Effector memory CD8-positive, alpha-beta T cell (primary cell): ENCODE measurements at places on chromosomes 2 and 18.

GRCh38 chr2:110173523-110173922, 31.3 kb downstream of the NPHP1 start:
- H3K27ac ChIP-seq: no peak overlapping the region
- DNase-seq: no peak
- peaks cover 3% of the 10 kb centered on the region for H3K4me1 ChIP-seq
- peaks cover 23% of the 10 kb centered on the region for H3K27me3 ChIP-seq
- no peak overlapping the region for H3K4me3 ChIP-seq

- H3K27ac ChIP-seq: no peak overlapping the region
- no peaks in the 10 kb centered on the region for H3K4me1 ChIP-seq
- H3K4me3 ChIP-seq: no peak overlapping the region
- H3K36me3 ChIP-seq: no peaks in the 10 kb centered on the region
- H3K27me3 ChIP-seq: no peaks in the 10 kb centered on the region
Observed at GRCh38 chr2:217105733-217106649, 246.1 kb upstream of the TNP1 start.

- H3K27me3 ChIP-seq: peaks cover 39% of the 10 kb centered on the region
- peaks cover 24% of the 10 kb centered on the region for H3K4me1 ChIP-seq
- peak overlapping the region; percentile 22 for H3K4me3 ChIP-seq
- H3K36me3 ChIP-seq: no peaks in the 10 kb centered on the region
Observed at GRCh38 chr2:12044857-12045256, 298.4 kb downstream of the LPIN1 start.

GRCh38 chr2:233060501-233060979, 398 bp downstream of the INPP5D start:
- no peaks in the 10 kb centered on the region for H3K27me3 ChIP-seq
- H3K4me3 ChIP-seq: peak overlapping the region; percentile 99
- no peak for DNase-seq
- peak overlapping the region; percentile 90 for H3K27ac ChIP-seq
- H3K36me3 ChIP-seq: peaks cover 48% of the 10 kb centered on the region

GRCh38 chr18:61883547-61883946, 9.3 kb downstream of the RNF152 start:
- H3K27me3 ChIP-seq: peaks cover 8% of the 10 kb centered on the region
- H3K4me1 ChIP-seq: no peaks in the 10 kb centered on the region
- no peaks in the 10 kb centered on the region for H3K36me3 ChIP-seq

- no peak overlapping the region for H3K4me3 ChIP-seq
- DNase-seq: no peak
- H3K27me3 ChIP-seq: no peaks in the 10 kb centered on the region
- H3K36me3 ChIP-seq: no peaks in the 10 kb centered on the region
Observed at GRCh38 chr2:40034801-40035200, 255.7 kb upstream of the THUMPD2 start.

DNA sequence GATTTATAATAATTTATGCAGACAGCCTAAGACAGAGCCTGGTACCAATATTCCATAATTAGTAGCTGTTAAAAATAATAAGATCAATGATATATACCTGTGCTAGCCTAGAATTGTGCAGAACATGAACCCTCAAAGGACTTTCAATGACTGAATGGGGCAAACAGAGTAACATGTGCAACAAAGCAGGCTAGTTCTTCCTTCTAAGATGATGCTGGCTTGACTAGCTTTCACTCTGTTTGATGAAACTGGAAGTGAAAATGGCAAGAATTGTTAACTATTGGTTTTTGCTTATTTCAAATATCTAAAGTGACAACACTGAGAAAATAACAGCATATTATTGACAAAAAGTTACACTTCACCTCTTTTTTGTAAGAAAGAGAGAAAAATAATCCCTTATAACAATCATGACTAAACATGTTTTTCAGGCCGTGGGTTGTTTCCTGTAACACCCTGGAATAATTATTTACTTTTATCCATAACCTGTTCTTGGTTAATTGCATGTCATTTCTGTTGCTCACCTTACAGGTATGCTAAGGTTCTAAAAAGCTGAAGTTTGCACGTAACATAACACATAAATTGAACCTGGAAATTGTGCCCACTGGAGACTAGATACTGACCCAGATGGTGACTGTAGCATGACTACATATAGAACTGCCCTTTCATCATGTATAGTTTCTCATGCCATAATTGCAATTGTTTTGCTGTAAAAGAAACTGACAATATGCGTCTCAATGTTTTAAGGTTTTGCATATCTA, 108.7 kb downstream of the C18orf54 start:
- H3K27me3 ChIP-seq: peaks cover 40% of the 10 kb centered on the region
- no peak for DNase-seq
- no peaks in the 10 kb centered on the region for H3K4me1 ChIP-seq
- no peaks in the 10 kb centered on the region for H3K36me3 ChIP-seq
- H3K27ac ChIP-seq: no peak overlapping the region
- no peak overlapping the region for H3K4me3 ChIP-seq

GRCh38 chr2:143841935-143842334, 678.0 kb downstream of the ZEB2 start:
- no peaks in the 10 kb centered on the region for H3K36me3 ChIP-seq
- no peak overlapping the region for H3K27ac ChIP-seq
- DNase-seq: no peak
- no peak overlapping the region for H3K4me3 ChIP-seq

DNA sequence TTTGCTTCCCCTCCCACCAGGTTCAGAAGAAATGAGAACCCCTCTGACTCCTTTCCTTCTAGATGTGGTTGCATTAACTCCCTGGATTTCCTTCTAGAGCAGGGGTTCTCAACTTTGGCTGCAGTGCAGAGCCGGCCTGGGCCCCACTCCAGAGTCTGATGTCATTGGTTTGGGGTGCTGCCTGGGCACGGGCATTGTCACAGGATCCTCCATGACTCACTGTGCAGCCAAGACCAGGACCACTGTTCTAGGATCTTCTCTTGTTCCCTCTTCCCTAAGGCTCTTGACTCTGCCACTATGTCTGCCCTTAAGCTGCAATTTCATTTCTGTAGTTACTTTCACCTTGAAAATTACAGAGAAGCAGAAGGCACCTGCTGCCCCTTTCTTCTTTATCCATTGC, 31.8 kb downstream of the TBC1D8 start:
- DNase-seq: no peak
- no peak overlapping the region for H3K27ac ChIP-seq
- H3K27me3 ChIP-seq: peaks cover 36% of the 10 kb centered on the region
- H3K36me3 ChIP-seq: no peaks in the 10 kb centered on the region
- H3K4me1 ChIP-seq: no peaks in the 10 kb centered on the region
